ENCODE measurements at places on chromosomes 2 and 18.

DNA sequence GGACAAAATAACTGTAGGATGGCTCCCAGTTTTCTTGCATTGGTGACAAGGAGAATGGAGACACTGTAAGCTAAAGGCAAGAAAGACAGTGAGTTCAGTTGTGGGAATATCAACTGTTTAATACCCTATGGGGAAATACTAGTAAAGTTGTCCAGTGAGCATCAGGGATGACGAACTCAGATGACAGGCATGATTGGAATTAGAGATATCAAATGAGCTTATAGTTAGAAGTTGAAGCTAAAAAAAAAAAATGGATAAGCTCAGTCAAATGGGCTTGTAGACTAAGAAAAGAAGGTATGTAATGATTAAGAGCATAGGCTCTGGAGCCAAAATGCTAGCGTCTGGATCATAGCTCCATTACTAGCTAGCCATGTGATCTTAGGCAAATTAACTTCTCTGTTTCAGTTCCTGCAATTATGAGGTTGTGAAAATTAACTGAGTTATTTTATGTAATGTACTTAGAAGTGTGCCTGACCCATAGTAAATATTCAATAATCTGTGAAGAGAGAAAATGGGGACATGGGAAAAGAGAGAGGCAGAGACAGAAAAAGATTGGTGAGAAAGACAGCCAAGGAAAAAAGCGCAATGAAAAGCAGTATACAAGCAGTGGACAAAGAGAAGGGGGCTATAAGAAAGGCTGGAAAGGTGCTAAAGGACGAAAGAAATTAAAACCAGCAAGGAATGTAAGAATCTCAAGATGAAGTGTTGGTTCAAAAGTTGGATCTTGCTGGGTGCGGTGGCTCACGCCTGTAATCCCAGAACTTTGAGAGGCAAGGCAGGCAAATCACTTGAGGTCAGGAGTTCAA is 95.7 kb upstream of the SLC39A10 start:
- no peak for DNase-seq

DNA sequence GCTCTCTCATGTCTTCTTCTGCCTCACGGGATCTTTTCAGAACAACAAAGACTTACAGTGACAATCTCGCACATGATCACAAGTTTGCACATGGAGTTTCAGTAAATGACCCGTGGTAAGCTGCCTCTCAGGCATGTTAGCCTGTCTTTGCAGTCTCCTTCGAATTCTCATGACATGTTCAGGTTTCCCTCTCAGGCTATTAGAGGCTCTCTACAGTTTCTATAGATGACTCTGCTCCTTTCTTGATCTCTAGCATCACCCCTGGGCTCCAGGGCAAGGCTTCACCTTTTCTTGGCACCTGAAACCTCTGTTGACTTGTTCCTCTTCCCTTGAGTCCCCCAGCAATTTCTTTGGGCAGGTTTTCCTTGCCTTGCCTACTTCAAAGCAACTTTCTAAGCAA is 23.0 kb downstream of the MPP4 start:
- DNase-seq: no peak

GRCh38 chr18:63788447-63789096 is 13.4 kb downstream of the SERPINB7 start:
- peak; percentile 35 for DNase-seq

- no peak for DNase-seq
Measured at GRCh38 chr2:11564816-11565567, 31.1 kb downstream of the GREB1 start.

DNA sequence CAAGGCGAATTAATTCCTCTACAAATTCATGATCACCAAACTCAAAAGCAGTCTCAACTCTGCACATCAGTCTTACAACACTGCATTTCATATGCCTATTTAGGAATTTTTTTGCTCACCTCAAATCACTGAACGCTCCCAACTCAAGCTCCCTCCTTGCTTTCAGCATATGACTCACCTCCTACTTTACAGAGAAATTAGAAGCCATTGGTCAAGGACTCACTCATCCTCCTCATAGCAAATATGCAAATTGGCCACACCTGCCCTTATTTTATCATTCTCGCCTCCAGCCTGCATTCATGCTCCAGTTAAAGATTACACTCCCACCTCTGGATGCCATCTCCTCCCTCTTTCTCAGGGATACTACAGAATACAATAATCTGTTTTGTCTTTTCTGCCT is 148.8 kb downstream of the MBD2 start:
- no peak for DNase-seq

GRCh38 chr2:33457556-33458247 is 18.7 kb upstream of the RASGRP3 start:
- DNase-seq: no peak

GRCh38 chr2:144643537-144644336 is 123.8 kb upstream of the ZEB2 start:
- DNase-seq: no peak

- no peak for DNase-seq
Measured at GRCh38 chr2:99442837-99443236, 47.0 kb downstream of the REV1 start.

DNA sequence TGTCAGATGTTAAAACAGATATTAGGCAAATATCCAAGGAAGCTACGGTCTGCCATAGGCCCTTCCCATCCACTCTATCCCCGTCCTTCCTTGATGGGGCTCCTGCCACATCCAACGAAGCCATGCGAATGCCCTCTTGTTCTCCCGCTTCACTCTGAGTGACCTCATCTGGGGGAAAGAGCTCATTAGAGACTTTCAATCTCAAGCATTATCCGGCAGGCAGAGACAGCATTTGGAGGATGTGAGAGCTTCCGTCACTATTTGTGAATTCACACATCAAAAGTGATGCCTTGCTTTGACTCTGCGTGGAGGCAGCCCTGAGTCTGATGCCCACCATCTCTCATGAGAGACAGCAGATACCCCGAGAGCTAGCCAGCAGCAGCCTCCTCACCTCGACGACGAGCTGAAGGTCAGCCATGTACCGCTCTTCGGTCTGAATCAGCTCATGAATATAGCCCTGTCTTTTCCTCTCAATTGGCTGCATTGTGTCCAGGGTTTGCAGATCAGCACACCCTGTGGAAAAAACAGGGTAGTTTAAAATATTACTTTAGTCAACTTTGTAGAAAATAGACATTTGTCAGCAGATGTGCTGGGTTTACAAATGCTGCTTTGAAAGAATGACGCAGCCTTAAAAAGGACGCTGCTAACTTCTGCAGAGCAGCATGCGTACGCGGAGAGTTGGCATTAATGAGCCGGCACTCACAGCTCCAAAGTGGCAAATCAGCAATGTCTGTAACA is 45.9 kb downstream of the FAM228A start:
- no peak for DNase-seq

DNA sequence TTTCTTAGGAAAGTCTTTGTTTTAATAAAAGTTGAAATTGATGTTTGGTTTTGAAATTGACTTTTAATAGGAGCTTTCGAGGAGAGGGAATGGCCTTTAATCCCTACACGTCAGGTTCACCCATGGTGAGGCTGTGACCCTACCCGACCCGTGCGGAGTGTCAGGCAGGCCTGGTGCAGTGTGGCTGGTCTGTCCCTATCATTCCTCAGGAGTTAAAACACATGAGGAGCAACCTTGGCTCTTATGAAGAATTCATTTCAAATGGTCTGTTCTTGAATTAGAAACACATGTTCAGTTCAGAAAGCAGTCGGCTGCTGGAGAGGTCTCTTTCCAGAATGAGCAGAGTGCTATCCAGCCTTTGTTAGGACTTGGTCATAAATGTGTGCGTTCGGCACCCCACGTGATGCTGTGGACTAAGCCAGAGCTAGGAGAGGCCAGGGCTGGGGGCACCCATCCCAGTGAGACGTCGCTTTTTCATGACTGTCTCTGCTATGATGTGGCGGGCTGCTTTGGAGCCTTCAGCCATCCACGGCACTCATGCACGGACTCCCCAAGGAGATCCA is 54.7 kb downstream of the EMILIN2 start:
- DNase-seq: no peak

DNA sequence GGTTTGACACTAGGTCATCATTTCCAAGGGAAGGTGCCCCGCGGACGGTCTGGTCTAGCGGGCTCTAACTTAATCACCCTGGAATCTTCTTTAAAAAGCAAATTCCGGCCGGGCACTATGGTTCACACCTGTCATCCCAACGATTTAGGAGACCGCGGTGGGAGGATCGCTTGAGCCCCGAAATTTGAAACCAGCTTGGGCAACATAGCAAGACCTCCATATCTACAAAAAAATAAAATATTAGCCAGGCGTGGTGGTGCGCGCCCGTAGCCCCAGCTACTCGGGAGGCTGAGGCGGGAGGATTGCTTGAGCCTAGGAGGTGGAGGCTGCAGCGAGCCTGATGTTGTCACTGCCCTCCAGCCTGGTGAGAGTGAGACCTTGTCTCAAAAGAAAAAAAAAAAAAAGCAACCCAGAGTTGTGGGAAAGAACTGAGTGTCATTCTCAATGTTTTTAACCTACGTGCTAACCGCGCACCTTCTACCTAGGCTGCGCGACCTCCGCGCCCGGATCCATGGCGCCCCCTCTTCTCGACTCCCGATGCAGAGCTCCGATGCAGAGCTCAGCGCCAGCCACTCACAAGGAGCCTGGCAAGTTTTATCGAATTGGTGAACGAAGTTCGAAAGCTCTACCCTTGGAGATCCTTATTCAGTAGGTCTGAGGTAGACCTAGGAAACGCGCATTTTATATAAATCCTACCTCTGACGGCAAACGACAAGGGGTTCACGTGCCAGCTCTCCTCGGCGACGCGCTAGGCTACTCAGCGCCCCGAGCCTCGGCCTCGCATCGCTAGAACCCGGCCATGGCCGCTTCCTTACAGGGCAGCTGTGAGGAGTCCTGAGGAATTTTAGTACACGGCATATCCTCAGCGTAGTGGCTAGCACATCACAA is 888 bp upstream of the TWSG1 start:
- peak; percentile 6 for DNase-seq

DNA sequence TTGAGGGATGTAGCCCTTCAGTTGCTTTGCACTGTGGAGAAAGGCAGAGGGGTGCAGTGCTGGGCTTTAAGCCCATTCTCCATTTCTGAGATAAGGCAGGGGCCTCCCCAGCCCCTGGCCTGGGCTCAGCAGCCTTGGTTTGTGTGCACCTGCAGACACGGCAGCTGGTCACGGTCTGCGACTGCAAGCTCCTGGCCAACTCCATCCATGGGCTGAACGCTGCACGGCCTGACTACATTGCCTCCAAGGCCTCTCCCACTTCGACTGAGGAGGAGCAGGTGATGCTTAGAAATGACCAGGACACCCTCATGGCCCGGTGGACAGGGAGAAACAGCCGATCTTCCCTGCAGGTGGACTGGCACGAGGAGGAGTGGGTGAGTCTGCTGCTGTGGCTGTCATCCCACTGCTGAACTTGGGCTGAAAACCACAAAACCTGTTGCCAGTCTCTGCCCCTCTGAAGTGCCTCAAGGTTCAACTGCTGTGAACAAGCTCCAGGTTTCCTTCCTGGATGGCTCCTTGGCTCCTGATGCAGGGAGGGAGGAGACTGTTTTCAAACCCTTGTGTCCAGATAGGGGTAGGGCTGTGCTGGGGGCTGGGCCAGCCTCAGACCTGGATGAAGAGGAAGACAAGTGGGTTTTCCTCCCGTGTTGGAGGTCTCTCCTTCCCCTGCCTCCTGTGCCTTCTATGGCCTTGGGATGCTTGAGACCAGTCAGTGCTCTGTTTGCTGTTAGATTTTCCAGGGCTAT is 54.0 kb downstream of the COA5 start:
- DNase-seq: no peak

GRCh38 chr2:219643788-219644398 is 16.5 kb downstream of the SLC4A3 start:
- no peak for DNase-seq

GRCh38 chr2:98823196-98824170 is 92.6 kb upstream of the MGAT4A start:
- DNase-seq: no peak

- no peak for DNase-seq
Measured at GRCh38 chr18:23547306-23547705, 39.0 kb downstream of the NPC1 start.

DNA sequence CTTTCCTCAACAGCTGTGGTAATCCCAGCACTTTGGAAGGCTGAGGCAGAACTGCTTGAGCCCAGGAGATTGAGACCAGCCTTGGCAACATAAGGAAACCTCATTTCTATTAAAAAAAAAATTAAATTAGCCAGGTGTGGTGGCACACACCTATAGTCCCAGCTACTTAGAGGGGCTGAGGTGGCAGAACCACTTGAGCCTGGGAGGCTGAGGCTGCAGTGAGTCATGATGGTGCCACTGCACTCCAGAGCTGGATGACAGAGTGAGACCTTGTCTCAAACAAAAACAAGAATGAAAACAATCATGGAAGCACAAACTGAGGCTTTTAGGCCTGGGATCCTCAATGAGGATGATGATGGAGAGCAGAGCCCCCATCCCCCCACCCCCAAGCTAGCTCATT is 19.8 kb downstream of the GAREM1 start:
- no peak for DNase-seq

GRCh38 chr2:68762665-68763064 is 28.1 kb downstream of the ARHGAP25 start:
- no peak for DNase-seq

DNA sequence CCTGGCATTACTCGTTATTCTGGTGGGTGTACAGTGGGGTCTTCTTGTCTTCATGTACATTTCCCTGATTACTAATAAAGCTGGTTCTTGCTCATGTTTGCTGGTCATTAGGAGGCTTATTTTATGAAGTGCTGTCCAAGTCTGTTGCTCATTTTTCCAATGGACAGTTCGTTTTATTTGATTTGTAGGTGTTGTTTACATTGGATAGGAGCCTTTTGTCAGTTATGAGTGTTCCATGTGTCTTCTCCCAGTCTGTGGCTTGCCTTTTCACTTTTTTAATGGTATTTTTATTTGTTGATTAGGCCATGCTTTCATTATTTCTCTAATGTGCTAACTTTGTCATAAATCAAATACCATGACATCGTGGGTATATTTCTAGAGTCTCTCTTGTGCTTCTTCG is 51.9 kb downstream of the CEP192 start:
- DNase-seq: no peak

GRCh38 chr18:13194239-13194638 is 24.3 kb upstream of the LDLRAD4 start:
- no peak for DNase-seq

DNA sequence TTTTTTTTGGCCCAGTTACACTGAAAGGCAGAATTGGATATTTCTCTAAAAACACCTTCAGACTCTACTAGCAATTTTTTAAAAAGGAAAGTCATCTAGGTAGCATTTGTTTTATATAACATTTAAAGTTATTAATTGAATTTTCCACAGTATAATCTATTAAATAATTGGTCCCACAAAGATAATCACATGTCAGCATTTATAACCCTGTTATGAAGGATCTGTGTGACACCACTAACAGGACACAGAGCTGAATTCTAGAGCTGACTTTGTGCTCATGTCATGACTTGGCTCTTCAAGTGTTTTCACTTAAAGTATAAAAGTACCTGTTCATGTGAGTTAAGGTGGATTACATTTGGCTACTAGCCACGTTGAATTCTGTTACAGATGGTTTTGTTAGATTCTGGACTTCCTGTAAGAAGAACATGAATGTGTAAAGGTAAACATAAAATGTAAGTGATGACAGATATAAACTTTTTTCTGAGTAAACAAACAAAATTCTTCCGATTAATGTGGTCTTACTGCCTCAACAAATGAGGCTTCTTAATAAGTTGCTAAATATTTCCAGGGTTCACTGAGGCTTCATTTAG is 69.1 kb upstream of the PROKR1 start:
- DNase-seq: no peak
